CD4-positive, alpha-beta T cell treated with Interleukin-2 at 100 ng/mL for 4 hours (primary cell): ENCODE measurements at places on chromosomes 5 and 9.

- DNase-seq: no peak
These were observed 52.3 kb downstream of the SLF1 start for GRCh38 chr5:94670726-94671125.

DNA sequence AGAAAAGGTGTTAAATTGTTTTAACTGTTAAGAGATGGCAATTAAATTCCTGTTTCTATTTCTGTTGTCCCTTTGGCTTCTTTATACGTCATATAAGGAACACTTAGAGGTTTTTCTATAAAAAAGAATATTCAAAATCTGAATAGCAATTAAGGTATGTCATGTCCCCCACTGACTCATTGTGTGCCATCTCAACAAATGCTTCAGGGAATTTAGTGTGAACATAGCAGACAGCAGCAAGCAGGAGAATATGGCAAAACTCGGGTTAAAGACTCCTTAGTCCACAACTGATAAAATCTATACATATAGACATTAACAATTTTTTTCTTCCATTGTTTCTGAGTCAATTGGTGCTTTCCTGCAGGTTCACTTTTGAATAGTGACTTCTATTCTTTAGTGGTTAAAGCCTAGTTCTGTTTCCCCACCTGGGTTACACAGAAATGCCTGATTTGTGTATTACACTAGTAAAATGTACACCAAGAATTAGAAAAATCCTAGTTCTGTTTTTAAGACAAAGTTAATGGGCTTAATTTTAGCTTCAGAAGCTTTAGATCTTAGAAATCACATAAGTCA lies 17.9 kb upstream of the RPS23 start:
- DNase-seq: no peak

DNA sequence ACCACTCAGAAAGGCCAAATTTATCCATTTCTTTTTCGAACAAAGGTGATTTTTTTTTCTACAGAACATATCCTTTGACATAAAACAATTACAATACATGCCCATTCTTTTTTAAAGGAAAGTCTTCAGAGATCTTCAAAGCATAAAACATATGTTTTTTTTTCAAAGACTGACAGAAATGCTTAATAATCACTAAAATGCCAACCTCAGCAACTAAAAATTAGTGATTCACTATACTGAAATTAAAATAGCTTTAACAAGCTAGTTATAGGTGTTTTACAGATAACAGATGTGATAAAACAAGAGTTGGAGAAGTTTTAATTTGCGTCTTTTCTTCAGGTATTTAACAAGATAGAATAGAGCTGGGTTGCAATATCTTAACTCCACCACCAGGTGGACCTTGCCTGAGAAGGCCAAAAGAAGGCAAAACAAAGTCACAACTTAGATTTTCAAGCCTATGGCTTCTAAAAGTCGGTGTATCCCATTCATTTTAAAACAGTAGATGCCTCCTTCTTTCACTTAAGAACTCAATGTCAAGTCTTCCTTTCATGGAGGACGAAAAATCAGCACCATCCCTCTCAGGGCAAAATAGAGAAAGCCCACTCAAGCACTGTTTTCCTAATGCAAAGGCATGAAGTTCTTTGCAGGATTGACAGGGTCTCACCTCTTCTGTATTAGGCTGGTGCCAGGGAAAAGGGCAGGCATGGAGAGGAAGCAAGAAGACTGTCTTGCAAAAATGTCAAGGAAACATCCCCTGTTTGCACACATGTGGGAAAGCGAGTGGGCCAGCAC lies 31.1 kb upstream of the CPLX2 start:
- DNase-seq: peak; percentile 26

GRCh38 chr9:110099236-110100095 lies 108.5 kb downstream of the C9orf152 start:
- DNase-seq: no peak

- no peak for DNase-seq
These were observed 84.9 kb downstream of the KLHL3 start for GRCh38 chr5:137651022-137651421.

GRCh38 chr5:150318613-150319483 lies 16.1 kb upstream of the ARSI start:
- DNase-seq: no peak

DNA sequence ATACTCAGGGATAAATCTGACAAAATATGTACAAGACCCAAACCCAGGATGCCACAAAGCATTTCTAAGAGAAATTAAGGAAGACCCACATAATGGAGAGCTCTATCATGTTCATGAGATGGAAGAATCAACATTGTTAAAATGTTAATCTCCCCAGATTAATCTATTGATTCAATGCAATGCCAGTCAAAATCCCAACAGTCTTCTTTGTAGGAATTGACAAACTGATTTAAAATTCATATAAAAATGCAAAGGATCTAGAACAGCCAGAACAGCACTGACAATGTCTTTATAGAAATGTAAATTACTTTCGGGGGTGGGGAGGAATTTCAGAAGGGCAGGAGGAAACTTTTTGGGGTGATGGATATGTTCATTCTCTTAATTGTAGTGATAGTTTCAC lies 281.6 kb upstream of the SEMA6A start:
- no peak for DNase-seq

DNA sequence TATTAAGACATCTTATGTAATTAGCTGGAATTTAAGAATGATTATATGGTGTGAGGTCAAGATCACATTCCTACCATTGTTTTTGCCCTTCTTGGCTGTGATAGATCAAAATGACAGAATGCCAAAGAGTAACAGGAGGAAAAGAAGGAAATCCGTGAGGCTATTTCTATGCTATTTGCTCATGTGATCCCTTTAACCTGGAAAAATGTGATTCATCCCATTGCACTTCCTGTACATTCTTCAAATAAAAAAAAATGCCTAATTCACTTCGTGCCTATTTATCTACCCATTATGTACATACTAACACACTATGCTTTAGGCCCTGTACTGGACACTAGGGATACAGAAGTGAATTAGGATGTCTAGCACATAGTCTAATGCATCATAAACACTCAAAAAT lies 154.1 kb upstream of the PAPPA start:
- DNase-seq: no peak

GRCh38 chr9:109020581-109021511 lies 7.5 kb upstream of the CTNNAL1 start:
- DNase-seq: no peak

DNA sequence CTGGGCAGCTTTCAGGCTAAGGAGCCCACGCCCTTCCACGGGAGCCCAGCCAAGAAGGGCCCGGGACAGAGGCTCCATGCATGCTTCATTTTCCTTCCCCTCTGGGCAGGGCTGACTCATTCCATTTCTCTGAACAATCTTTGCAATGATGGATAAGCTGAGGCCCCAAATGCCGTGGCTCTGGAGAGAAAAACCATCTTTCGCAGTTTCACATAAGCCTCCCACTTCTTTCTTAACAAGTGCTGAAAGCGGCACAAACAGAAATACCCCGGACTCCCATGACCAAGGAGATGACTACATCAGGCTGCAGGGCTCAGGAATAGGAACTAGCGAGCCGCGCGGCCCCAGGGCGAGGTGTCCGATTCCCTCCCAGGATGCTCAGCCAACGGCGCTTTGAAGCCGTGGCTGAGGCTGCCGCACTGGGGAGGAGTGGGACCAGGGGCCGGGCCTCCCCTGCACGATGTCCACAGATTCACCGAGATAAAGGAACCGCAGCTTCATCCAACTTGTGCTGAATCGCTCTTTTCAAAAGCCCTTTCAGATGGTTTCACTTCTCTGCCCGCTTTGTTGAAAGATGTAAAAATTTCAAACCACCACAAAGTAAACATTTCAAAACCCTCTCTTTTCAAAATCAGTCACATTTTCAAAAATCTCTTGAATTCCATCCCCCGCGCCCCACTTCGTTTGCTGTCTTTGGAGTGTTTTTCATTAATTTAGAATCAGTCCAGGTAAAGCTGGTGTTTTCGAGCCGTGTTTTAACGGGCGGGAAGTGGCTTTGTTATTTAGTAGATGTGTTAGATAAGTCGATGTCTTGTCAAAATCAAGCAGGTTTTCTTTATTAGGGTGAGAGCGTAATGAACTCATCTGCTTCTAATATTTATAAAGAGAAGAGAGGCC lies 96.5 kb upstream of the LMX1B start:
- peak; percentile 38 for DNase-seq

GRCh38 chr5:89395111-89395510 lies 512.1 kb upstream of the MEF2C start:
- no peak for DNase-seq

DNA sequence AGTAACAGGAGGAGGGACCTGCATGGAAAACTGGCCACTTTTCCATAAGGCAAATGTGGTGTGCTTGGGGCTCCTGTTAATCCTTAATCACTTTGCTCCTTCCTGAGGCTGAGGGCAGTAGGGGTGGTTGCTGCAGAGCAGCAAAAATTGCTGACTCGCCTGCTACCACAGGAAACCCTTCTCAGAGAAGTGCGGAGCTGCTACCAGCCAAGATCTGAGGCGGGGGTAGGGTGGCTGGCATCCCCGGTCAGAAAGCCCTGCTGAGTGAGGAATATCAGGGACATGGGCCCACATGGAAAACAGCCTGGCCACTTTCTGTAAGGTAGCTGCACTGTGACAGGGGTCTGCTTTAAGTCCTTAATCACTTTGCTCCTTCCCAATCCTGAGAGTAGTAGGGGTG lies 192.4 kb upstream of the GHR start:
- no peak for DNase-seq

DNA sequence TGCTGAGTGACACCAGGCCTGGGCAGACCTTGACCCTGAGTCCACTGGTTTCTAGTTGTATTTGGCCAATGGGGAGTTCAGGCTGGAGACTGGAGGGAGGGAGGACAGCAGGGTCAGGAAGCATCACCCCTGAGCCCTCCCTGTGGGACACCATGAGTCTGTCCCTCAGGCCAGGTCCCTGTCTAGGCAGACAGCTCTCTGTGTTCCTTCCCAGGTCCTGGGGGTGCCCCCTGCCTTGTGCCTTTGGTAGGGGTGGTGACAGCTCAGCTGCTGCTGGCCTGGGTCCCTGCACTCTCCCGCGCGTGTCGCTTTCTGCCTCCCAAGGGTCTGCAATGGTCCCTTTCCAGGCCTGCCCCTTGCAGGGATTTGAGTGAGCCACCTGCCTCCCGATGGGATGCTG lies 125.5 kb downstream of the OLFM1 start:
- DNase-seq: no peak

GRCh38 chr5:21665524-21665923 lies 1187.6 kb downstream of the CDH12 start:
- DNase-seq: no peak

- no peak for DNase-seq
These were observed 372.2 kb downstream of the ZSWIM6 start for GRCh38 chr5:61704289-61704688.

DNA sequence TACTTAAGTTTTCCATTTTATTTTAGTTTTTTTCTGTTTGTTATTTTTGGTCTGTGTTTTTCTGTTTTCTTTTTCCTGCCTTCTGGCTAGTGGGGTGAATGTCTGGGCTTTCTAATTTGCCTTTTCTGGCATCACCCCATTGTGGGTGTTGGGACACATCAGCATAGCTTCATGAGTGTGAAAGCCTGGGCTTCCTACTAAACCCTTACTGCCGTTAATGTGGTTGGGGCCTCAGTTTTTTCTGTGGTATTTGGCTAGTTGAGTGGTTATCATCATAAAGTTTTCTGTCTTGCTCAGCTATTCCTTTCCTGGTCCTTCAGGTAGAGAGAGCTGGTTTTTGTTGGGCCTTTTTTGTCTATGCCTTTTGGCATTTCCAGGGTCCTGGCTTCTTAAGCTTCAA lies 21.4 kb downstream of the C5orf47 start:
- DNase-seq: no peak

- DNase-seq: no peak
These were observed 34.0 kb upstream of the HOMER1 start for GRCh38 chr5:79547982-79548381.

DNA sequence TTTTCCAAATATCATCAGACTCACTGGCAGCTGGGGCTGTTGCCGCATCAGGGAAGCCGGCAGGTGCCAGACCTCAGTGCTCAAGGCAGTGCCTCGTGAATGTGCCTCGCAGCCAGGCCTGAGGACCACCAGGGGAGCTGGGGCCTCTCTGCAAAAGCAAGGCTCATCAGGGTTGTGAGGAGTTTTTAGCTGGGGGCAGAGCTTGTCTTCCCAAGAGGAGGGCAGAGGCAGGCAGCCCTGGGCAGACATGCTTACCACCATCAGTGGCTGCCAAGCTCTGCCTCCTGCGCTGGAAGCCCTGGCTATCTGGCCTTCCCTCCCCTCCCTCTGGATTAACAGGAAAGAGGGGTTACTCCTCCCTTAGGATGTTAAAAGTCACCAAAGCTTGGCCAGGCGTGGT lies 8.8 kb upstream of the TBC1D9B start:
- no peak for DNase-seq

DNA sequence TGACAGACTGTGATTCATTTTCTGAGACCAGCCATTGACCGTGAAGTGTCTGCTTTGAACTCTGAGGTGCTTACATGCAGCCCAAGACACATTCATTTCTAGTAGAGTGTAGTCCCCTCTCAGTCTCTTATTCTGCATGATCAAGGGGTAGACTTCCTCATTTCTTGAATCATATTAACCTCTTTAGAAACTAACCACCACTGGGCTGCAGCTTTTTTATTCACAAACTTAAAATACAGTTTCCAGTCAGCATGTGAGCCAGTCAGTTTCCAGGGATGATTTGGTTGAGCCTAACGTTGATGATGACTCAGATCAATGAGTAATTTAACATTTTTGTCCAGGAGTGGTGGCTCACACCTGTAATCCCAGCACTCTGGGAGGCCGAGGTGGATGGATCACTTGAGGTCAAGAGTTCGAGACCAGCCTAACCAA lies 59.2 kb downstream of the OTULIN start:
- no peak for DNase-seq

DNA sequence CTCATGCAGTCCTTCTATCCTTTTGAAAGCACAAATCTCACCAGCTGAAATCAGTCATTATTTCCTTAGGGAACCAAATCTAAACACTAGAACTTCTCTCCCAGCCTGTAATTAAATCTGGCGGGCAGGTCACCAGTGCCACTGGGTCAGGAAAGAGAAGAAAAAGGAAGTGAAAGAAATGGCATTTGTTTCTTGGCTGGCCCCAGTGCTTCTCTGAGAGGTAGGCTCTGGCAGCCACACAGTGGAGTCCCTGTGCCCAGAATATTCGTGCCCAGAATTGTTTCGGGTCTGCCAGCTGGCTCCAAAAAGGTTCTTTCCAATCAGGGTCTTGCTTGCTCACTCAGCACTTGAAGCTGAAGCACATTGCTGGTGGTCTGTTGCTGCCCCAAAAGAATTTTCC lies 133.9 kb upstream of the MTAP start:
- no peak for DNase-seq

DNA sequence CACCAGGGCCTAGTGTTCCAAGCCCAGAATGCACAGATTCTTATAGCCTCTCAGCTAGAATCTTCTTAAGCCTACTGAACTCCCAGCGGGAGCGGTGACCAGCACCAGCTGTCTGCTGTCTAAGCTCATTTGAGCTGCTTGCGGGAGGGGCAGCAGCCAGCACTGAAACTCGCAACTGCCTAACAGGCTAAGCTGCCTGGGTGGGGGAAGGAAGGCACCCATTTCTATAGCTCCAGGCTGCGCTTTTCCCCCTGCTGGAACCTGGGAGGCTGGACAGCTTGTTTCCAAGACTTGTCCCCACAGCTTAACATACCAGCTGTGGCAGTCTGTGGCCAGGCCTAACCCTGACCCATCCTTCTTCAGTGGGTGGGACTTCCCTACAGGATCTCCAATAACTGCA lies 512.9 kb downstream of the EFNA5 start:
- no peak for DNase-seq

GRCh38 chr5:110644357-110644756 lies 82.1 kb downstream of the TMEM232 start:
- no peak for DNase-seq

- DNase-seq: no peak
These were observed 767.6 kb upstream of the ADAMTS16 start for GRCh38 chr5:4372481-4372880.

GRCh38 chr9:38160613-38161215 lies 91.7 kb upstream of the SHB start:
- peak; percentile 43 for DNase-seq
